ENCODE measurements at places on chromosomes 16 and 17.

GRCh38 chr16:87457709-87458423, 35.0 kb downstream of the ZCCHC14 start:
- no peak for DNase-seq

DNA sequence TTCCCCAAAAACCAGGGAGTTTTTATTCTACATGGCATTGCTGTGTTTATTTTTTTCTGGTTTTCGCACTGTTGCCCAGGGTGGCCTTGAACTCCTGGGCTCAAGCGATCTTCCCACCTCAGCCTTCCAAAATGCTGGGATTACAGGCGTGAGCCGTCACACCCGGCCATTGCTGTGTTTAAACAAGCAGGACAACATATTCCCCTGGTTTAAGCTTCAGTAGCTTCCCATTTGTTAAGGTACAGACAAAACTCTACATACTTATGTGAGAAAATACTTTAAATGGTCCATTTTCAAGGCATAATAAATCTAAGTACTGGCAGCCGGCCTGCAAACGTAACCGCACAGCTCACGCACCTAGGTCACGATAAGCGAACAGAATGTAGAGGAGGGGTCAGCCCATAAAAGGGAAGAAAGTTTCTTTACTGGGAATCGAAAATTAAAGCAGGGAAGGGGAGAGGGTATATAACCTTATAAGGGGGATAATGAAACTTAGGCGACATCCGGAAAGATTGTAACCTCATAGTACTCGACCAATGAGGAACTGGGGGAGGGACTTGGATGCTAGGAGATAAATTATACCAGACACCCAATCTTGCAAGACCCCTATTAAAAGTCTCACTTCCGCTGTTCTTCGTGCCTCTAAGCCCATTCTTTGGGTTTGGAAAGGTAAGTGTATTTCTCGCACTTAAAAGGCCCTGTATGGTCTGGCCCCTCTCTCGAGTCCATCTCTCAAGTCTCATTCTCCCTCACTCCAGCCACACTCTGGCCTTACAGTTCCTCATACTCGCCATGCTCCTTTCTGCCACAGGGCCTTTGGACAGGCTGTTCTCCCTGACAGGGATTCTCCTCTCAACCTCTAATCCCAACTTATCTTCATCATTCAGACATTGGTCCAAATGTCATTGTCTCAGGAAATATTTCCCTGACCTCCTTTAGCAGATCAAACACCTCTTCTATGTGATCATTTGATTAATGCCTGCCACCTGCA, 59.2 kb downstream of the TEX14 start:
- no peak for DNase-seq

DNA sequence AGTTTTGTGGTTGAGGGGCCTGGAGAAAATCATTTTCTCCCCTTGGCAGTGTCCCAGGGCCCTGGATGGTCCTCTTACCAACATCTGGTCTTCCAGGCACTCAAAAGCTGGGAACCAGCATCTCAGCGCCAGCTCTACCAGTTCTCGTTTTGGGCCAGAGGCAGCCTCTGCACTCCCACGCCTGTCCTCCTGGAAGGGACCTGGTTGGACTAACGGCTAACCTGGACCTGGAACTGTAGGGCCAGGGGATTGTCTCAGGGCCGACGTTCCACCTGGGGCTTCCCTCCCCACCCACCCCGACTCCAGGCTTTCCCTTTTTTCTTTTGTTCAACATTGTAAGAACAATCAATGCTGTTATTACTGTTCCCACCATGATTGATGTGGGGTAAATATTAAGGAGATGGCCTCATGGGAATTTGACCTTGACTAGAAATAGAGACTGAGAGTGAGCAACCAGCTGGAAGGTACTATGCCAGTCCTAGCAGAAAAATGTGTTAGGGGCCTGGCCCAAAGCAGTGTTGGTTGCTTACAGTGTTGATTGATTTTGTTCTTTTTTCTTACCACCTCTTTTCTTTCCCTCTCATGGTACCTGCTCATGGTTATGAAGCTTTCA, 81.4 kb downstream of the ABCC6 start:
- DNase-seq: no peak

GRCh38 chr17:10458701-10459100, 10.7 kb downstream of the MYH4 start:
- no peak for DNase-seq

DNA sequence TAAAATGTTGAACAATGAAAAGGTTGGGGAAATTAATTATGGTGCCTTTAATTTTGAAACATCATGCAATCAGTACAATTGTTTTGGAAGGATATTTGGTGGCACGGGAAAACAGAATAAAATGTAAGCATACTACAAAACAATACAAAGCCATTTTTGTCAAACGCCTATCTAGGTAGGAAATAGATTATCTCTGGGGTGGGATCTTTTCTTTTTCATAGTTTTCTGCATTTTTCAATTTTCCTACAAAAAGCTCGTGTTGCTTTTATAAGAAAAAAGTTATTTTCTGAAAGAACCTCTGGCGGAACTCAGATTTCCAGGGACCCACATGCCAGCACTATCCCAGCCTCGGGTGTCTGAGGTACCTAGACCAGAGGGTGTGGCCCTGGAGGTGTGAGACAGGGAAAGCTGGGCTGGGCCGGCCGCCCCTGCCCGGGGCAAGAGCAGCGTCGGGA, 961 bp upstream of the MAP3K3 start:
- DNase-seq: no peak

DNA sequence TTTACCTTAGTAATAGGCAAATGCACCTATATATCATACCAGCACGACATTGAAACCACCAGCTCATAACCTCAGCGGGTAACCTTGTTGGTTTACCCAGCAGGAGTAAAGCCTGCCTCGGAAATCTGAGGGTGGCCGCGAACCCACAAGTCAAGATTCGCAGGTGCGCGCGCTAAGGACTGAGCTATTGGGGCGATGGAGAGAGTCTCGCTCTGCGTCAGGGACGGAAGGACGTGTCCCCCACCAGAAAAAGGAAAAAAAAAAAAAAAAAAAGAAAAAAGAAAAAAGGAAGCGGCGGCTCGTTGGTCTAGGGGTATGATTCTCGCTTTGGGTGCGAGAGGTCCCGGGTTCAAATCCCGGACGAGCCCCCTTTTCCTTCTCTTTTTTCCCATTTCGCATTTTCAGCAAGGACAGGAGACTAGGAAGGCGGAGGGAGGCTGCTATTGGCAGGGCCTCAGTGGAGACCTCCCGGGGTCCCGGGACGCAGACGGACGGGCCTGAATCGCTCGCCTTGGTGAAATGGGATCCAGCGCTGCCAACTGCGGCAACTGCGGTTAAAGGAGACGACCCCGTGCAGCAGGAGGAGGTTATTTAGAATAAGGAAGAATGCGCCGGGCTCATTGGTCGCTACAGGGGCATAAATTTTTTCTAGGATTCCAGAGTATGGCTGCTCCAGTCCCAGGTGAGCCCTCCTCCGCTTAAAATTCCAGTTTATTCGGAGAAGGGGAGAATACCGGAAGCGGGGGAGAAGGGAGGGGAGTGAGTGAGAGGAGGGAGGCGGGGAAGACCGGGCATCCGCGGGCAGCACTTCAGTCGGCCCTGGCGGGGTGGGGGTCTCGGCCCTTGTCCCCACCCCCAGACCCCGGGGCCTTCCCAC, at the start of gene OR1F1:
Gene OR1F1 (plus strand): TSS at position 407 of the 877 bp plus-strand sequence.
- DNase-seq: peak; percentile 72

GRCh38 chr16:80974649-80975376, 31.9 kb downstream of the CMC2 start:
- DNase-seq: no peak

- DNase-seq: no peak
Observed at GRCh38 chr17:43615330-43616028, 46.2 kb downstream of the MEOX1 start.

DNA sequence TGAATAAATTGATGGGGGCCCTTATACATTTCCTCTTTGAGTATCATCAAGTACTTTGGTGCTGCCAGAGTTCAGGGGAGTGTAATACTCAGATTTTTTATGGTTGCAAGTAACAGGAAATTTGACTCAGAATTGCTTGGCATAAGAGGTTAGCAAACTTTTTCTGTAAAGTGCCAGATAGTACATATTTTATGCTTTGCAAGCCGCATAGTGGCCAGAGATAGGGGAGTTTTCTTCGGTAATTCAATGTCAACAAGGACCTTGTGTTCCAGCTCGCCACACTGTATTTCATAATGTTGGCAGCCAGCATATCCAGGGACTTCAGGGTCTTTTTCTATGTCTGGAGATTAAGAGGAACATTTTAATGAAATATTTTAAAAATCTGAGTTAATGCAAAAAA, 51.0 kb upstream of the MARCHF10 start:
- no peak for DNase-seq

GRCh38 chr17:66994361-66994760, 29.9 kb downstream of the CACNG4 start:
- no peak for DNase-seq

- DNase-seq: peak; percentile 83
Observed at GRCh38 chr17:67995570-67996263, 552 bp downstream of the C17orf58 start.

- no peak for DNase-seq
Observed at GRCh38 chr17:19726631-19727376, 10.4 kb upstream of the SLC47A2 start.

DNA sequence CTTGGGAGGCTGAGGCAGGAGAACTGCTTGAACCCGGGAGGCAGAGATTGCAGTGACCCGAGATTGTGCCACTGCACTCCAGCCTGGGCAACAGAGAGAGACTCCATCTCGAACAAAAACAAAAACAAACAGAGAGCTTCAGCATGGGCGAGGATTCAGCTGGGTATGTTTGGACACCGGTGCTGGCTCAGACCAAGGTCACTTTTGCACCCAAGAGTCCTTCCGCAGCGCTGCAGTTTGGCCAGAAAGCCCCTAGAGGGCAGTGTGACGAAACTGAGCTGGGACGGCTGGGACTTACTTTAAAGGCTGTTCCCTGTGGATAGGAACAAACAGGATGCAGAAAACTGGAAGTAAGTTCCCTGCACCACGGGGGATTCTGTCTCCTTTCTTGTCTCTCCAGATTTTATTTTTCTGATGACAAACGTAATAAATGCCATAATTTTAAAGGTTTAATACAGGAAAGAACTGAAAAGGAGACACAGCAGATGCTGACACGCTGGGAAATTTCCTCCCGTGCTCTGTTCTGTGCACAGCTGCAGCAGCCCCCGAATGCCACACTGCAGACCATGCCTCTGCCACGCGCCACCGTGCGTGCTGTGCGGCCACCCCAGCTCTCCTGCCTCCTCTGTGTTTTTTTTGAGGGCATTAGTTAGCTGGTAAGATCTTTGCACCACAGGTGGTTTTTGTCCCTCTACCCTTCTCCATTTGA, 25.2 kb upstream of the USP36 start:
- peak; percentile 91 for DNase-seq

GRCh38 chr16:2196162-2196980, at the start of gene CASKIN1:
Gene CASKIN1, minus strand, starts transcription at chr16:2196605. Its CDS starts 173 bp downstream, at chr16:2196432.
- no peak for DNase-seq

DNA sequence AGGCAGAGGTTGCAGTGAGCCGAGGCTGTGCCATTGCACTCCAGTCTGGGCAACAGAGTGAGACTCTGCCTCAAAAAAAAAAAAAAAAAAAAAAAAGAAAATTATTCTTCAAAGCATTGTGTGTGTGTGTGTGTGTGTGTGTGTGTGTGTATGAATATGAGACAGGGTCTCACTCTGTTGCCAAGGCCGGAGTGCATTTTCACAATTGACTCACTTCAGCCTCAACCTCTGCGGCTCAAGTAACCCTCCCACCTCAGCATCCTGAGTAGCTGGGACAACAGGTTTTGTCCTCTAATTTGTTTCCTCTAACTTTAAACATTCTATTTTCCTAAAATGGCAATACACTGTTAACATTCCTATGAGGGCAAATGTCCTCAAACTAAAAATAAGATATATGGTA, 7.7 kb downstream of the FBXO47 start:
- no peak for DNase-seq

GRCh38 chr17:22507823-22508222, 815.5 kb downstream of the KCNJ18 start:
- no peak for DNase-seq

DNA sequence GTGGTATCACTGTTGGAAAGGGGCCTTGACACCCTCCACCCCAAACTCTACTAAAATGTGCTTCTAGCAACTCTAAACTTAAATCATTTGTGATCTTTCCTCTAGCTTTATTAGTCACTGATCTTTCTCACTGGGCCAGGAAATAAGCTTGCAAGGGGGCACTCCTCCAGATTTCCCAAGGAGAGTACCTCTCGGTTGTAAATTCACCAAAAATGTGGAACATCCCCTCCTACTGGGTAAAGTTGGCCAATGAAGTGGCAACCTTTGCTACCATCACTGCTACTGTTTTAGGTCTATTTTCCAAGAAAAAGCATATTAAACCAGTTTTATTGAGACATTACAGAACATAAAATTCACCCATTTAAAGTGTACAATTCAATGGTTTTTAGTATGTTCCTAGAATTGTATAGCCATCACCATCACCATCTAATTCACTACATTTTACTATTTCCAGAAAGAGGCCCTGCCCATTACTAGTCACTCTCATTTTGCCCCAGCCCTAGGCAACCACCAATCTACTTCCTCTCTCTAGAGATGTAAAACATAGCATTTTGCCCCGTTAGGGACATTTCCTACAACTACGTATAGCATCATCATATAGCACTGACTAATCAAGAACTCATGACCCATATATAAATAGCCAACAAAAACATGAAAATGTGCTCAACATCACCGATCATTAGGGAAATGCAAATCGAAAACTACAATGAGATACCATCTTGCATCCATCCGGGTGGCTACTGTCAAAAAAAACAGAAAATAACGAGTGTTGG, 44.6 kb upstream of the ADCY9 start:
- no peak for DNase-seq

DNA sequence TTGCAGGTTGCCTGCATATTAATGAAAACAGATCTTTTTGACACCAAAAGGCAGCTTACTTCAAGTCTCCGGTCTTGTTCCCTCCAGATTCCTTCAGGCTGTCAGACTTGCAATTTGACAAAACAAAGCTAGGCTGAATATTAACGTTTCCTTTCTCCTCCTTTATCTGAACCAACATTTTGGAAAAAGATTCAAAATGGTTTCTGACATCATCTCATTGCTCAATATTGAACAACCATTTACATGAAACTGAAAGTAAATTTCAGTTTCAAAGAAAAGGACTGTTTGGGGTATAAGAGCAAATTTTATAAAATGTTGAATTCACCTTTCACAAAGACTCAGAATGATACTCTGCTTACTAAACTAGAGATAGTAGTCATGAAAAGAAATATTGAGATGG, 521.8 kb downstream of the KCNJ2 start:
- no peak for DNase-seq

- DNase-seq: no peak
Observed at GRCh38 chr16:30901201-30902028, 5.0 kb downstream of the CTF1 start.

GRCh38 chr16:26394409-26394808, 672.3 kb upstream of the C16orf82 start:
- DNase-seq: no peak

DNA sequence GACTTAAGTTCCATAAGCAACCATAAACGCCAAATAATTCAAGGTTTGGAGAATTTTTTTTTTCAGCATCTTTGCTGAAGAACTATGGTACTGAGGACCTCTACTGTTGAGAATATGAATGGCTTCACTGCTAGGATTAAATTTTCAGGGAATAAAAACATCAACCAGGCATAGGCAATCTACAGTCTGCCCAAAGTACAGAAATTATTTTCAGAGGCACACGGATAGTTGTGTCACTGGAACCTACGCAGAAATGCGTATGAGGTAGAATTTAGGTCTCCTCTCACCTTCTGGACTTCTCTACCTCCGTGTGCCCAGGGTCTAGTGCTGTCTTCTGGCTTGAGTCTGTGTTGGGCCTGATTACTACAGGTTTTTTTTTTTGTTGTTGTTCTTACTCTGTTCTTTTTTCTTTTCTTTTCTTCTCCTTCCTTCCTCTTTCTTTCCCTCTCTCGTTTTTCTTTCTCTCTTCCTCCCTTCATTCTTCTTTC, 39.7 kb downstream of the NACA2 start:
- DNase-seq: no peak

Measured in spleen (tissue), 13 donors.